ENCODE measurements at places on chromosomes 7 and 10.

- DNase-seq: no peak
These were observed 27.4 kb upstream of the CYTH3 start for GRCh38 chr7:6299774-6300173.

GRCh38 chr7:30470163-30470770 lies 8.3 kb downstream of the NOD1 start:
- DNase-seq: no peak

DNA sequence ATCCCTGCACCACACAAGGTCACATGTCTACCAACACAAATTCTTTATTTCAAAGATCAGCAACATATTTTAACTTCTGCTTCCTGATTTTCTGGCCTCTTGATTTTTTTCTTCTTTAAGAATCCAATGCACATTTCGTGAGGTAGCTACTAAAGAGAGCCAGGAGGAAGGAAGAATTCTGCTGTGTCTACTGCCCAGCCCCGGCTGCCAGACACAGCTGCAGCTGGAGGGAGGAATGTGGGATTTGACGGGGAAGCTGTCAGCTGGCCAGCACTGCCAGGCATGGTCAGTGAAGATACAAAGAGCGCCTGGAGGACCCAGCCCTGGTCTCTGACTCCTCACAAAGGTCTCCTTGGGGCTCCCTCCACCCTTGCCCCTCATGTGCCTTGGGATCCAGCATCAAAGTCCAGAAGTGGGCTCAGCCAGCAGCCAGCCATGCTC lies 6.9 kb upstream of the AOC1 start:
- DNase-seq: peak; percentile 25

- DNase-seq: no peak
These were observed 30.6 kb upstream of the SLC29A3 start for GRCh38 chr10:71288461-71288860.

GRCh38 chr10:132041340-132041739 lies 24.4 kb upstream of the JAKMIP3 start:
- DNase-seq: no peak

GRCh38 chr10:102119417-102120141 lies 589 bp downstream of the LDB1 start:
- DNase-seq: no peak

GRCh38 chr10:69262292-69262751 lies 16.0 kb upstream of the HK1 start:
- no peak for DNase-seq

DNA sequence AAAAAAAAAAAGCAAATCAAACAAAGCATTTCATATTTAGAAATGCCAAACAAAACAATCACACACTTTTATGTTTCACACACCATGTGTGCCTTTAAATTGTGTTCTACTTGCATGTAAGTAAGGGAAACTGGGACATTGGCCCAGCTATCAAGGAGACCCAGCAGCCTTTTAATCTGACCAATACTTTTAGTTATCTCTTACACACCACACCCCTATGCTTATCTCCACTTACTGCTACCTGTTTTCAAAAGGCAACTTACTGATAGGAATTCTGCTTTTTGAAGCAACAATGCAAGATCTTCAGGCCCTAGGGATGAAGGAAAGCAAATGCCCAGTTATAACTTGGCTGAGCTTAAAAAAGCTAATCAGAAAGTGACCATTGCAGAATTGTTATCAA lies 1244.8 kb upstream of the SORCS1 start:
- no peak for DNase-seq

DNA sequence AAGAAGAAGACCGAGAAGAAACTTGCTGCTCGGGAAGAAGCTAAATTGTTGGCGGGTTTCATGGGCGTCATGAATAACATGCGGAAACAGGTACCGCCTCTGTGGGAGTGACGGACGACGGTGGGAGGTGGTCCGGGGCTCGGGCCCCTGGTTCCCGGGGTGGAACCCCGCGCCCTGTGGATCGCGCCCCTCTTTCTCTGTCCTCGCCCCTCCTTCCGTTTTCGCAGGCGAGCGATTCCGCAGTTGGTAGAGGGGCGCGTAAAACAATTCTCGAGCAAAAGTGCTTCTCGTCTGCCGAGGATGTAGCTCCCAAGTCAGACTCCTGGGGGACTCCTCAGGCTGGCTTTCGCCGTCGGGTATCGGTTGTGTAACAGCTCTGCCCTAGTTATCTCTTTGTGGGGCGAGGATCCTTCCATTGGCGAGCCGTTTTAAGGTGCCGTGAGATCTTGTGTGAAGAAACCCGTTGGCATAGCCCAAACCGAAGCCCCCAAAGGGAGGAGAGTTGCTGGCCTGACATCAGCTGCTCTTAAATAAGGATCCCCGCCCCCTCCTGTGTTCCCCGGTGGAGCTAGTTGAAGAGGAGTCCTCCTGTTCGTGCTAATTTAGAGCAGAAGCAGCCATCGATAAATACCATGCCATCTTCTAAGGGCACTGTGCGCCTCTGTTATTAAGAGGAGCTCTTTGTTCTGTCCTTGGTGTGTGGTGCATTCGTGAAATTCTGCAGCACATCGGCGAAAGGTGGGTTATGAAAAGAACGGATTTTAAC lies 655 bp downstream of the KLHL7 start:
- DNase-seq: peak; percentile 36

- no peak for DNase-seq
These were observed 177.7 kb downstream of the CHCHD3 start for GRCh38 chr7:132904209-132904608.

DNA sequence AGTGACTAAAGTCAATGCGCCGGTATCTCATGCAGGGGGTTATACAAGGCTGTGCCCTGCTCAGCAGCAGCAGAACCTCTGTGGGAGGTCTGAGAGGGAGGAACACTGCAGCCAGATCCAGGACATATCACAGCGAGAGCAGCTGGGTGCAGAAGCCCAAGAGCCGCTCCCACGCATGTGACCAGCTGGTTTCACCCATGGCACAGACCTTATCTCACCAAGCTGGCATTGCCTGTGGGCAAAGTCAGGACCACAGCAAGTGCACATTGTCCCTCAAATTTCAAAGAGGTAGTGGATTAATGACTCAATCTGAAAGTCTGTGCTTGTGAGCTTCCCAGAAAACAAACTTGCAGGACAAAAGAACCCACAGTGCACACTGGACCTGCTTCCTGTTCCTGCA lies 31.6 kb upstream of the AKR1C1 start:
- DNase-seq: no peak

DNA sequence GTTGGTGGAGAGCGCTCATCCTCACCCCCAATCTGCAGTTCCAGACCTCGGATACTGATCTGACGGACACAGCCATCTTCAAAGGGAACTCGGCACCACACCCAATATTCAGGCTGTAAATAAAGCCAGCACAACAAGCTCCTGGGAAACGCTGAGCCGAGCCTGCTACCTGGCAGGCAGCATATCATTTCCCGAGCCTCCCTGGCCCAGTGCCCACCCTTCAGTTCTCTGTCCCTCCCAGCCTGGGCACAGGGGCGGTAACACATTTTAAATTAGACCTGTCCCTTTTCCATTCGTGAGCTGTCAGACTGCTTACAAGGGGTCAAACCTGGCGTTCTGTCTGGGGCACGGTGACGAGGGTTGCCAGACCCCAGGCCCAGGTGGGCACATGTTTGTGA lies 250.5 kb downstream of the ARHGAP12 start:
- DNase-seq: no peak

DNA sequence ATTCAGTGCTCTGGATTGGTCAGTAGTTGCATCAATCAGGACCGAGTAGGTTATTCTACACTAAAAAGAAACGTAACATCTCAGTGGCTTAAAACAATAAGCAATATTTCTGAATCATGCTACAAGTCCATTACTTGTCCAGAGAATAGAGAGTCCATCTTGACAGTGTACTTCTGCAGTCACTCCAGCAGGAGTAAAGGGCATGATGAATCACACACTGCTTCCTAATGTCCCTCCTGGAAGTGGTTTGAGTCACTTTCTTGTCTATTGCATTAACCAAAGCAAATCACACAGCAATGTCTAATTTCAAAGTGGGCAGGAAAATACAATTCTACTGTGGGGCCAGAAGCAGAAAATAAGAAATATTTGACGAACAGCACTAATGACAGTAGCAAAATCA lies 124.8 kb downstream of the TSPAN12 start:
- DNase-seq: no peak

GRCh38 chr10:65341323-65341925 lies 1584.4 kb upstream of the LRRTM3 start:
- DNase-seq: no peak

- DNase-seq: no peak
These were observed 1.8 kb downstream of the CALU start for GRCh38 chr7:128740996-128741395.

DNA sequence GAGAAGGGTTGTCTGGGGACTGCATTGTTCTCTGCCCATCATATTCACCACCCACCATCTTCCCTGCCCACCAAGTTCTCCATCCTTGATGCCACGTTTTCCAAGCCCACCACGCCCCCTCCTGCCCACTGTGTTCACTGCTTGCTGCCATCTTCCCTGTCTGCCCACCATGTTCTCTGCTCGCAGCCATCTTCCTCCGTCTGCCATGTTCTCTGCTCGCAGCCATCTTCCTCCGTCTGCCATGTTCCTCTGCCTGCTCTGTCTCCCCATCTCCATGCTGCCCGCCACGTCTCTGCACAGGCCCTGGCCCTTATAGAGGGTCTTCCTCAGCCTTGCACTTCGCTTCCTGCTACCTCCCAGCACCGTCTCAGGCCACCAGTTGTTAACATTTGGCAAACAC lies 30.0 kb upstream of the ZNF32 start:
- no peak for DNase-seq

- no peak for DNase-seq
These were observed 204.6 kb upstream of the POM121L12 start for GRCh38 chr7:52830801-52831200.

DNA sequence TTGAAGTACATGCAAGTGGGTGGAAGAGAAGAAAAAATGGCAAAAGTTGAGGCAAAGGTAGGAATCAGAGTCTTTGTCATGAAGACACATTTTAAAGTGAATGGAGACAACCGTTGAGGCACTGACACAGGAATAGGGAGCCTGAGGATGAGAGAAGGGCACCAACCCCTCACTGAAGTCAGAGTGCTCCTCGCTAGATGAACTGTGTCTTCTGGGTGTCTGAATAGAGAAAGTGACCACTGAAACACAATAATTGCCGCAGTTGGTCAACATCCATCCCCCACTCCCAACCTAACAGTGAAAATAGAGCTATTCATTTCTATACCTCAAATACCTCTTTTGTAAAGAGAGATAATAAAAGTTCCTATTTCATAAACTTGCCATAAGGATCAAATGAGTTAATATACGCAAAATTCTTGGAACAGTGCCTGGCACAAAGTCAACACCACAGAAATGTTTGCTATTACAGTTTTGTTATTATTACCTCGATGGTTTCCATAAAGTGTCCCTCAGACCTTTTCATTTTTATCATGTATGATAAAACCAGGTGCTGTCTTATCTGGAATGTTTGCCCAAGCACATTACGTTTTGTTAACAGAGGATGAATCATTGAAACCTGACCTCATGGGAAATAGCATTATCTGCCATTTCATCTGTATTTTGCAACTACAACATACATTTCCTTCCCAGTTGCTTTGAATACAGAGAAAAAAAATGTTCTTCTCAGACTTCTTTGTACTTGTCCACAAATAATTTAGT lies 61.8 kb upstream of the SP4 start:
- no peak for DNase-seq

DNA sequence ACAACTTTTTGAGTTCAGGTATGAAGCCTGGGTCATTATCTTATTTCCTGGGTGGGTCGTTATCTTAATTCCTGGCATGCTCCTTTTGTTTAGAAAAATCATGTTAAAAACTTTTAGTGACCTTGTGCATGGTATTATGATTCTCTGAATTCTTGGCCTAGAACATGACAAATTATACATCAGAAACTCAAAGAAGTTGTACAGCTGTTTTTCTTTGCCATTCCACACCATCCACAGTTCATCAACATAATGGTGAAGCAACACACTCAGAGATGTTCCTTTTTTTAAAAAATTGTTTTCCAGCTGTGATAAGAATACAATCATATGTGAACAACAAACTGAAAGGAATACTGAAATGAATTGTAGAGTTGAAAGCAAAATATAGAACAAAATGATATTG lies 149.2 kb upstream of the SEMA3D start:
- DNase-seq: no peak

- no peak for DNase-seq
These were observed 5.8 kb upstream of the KCNH2 start for GRCh38 chr7:150983893-150984368.

DNA sequence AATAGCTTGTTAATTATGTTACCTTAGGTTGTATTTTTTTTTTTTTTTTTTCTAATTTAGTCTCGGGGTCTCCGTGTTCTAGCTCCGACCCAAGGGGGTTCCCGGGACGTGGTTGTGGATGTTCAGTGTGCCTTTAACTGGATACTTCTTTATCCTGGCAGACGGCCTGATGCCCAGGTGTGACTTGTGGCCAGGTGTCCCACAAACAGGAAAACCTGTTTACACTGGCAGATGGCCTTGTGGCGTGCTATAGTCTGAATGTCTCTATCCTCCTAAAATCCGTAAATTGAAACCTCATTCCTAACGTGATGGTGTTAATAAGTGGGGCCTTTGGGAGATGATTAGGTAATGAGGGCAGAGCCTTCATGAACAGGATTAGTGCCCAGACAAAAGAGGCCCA lies 546.4 kb upstream of the C7orf33 start:
- no peak for DNase-seq

DNA sequence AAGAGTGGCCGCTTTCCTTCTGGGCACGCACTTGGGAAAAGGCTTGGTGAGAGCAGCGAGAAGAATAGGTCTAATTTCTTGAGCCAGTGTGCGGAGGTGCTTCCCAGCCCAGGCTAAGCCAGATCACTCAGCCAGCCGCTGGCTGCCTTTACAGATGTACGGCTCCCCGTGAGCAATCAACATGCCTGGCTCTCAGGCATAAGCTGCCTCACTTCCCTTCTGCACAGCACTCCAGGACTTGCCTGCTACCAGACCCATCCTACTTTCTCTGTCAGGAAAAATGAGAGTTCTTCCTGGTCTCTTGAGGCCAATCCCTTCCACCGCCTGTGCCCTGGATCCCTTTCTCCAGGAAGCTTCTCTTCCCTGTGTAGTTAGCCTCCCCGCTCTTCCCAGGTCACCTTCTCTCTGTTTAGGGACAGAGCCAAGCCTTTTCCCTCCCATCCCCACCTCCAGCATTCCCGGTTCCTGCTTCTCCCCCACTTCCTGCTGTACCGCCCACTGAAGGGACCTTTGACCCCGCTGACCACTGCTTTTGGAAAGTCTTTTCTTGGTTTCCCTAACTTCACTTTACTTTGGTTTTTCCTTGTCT lies 1.1 kb upstream of the ACTR3C start:
- DNase-seq: no peak

DNA sequence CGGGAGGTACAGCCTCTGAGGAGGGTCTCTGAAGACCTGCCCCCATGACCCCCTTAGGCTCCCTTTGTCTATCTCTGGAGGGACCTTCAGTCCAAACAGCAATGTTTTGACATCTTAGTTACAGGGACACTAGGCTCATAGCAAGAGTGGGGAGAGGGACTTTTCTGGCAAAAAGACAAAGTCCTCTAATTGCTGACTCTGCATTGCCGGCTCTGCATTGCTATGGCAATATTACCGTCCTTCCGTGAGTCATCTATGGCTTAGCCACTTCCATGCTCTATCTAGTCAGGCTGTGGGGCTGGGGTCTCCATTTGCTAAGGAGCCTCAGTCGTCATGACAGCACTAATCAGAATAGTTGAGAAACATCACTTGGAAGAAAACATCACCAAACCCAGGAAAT lies 952.6 kb downstream of the KCNMA1 start:
- DNase-seq: no peak

Data from anterior cingulate cortex (tissue), 58 donors.